ENCODE measurements at places on chromosomes 13 and 19.

- no peak for DNase-seq
These were observed 164.8 kb downstream of the ZNF536 start for GRCh38 chr19:30536975-30537374.

GRCh38 chr19:50796128-50796633 is 6.0 kb downstream of the ACP4 start:
- no peak for DNase-seq

- DNase-seq, result peak; percentile 48
These were observed at the start of gene GJA3 for GRCh38 chr13:20160306-20161274. TSS of gene GJA3 (minus strand) at chr13:20161052. CDS start at chr13:20143288, 17,764 bp downstream.

- no peak for DNase-seq
These were observed 16.5 kb downstream of the KLK4 start for GRCh38 chr19:50894478-50895356.

GRCh38 chr19:12828494-12828893 is 5.9 kb downstream of the RTBDN start:
- DNase-seq, result peak; percentile 70

GRCh38 chr13:54162069-54162468 is 1133.5 kb downstream of the OLFM4 start:
- no peak for DNase-seq

DNA sequence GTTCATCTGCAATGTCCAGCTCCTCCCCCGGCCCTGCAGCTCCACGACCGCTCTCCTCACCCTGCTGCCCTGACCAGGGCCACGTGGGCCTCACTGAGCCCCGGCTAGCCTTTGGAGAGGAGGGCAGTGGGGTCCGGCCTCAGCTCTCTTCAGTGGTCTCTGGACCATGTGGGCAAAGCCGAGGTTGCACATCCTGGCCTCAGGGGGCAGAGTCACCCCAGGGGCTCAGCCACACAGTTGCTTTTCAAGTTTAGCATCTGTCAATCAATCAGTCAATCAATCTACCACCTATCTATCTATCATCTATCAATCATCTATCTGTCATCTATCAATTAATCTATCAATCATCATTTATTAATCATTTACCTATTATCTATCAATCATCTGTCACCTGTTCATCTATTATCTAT is 3.0 kb upstream of the DIRAS1 start:
- no peak for DNase-seq

DNA sequence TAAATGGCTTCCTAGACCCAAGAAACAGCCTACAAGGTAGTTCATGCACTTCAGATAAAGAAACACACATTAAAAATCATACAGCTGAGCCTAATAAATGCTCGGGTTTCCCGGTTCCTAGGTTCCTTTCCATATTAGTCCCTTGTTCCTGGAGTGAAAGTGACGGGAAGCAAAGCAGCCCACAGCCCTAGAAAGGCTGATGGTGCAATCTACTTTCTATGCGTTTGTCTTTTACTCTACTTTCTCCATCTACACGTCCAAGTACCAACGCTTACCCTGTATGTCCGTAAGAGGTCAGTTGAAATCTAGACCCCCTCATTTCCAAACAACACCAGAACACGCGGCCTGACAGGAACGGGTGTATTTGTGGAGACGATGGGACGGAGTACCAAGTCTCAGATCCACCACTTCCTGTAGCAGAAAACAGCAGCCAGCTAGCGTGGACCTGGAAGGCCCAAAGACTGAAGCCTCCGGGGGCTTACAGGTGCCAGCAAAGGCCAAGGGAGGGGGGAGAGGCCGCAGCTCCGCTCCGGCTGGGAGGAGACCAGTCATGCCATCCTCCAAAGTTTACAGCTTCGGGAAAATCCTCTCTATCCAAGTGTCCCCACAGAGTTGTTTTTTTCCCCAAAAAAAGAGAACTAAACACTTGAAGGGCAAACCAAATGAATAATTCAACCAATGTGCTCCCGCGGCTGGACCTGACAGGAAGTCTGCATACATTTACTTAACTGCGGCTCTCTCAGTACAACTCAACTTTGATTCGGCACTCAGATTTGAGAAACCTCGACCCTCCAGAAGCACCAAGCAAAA is 34.1 kb downstream of the STK24 start:
- no peak for DNase-seq

DNA sequence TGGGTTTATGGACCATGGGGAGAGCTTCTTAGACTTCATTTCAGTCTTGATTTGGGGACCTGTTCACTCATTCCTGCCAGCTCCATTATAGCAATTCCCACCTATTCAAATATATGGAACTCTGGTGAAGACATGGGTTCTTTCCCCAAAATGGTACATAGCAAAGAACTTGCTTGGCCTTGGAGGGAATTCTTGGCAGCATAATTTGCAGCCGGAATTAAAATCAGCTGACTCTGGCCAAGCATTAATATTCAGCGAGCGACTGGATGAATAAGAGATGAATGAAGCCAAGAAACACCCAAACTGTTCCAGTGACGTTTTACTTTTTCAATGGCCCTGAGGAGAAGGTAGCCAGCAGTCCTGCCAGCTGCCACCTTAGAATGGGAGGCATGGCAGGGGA is 88.4 kb upstream of the SOX1 start:
- DNase-seq, result no peak

DNA sequence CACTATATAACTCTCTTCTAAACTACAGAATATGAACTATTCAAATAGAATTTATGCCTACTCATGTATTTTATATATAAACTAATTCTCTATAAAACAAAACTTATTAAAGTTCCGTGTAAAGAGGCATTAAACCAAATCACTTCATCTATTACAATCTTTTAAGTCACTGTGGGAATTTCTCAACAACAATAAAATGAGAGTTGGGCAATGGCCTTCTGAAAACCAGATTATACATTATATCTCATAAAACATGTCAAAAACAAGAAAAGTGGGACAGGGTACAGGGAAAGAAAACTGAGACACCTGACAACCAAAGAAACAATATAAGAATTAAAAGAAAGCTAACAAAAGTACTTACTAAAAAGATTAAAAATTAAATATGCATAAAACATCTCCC is 145.2 kb downstream of the DIAPH3 start:
- DNase-seq, result no peak

- no peak for DNase-seq
These were observed 54.0 kb upstream of the CNMD start for GRCh38 chr13:52793515-52794061.

Data from RPMI7951 (cell line).